CD4-positive, alpha-beta T cell (primary cell): ENCODE measurements at places on chromosomes 12 and 14.

DNA sequence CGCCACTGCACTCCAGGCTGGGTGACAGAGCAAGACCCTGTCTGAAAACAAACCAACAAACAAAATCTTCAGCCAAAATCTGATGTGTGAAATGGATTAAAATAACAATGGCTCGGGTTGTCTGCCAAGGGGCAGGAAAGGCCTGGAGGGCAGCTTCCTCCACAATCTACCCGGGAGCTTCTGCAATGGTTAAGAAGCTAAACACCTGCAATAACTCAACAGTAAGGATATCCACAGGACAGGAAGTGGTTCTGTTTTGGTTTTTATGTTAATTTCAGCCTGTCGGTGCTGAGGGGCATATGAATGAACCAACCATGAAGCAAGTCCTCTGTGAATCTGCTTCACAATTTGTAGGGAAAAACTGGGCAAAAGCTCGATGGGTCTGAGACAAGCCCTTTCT is 34.4 kb downstream of the RAD52 start:
- no peak for DNase-seq

GRCh38 chr12:82210882-82211281 is 147.3 kb downstream of the CCDC59 start:
- DNase-seq, result no peak

GRCh38 chr14:89849931-89850330 is 104.6 kb downstream of the EFCAB11 start:
- no peak for DNase-seq

- DNase-seq, result no peak
These were observed 48.4 kb downstream of the CSRP2 start for GRCh38 chr12:76830436-76830835.

DNA sequence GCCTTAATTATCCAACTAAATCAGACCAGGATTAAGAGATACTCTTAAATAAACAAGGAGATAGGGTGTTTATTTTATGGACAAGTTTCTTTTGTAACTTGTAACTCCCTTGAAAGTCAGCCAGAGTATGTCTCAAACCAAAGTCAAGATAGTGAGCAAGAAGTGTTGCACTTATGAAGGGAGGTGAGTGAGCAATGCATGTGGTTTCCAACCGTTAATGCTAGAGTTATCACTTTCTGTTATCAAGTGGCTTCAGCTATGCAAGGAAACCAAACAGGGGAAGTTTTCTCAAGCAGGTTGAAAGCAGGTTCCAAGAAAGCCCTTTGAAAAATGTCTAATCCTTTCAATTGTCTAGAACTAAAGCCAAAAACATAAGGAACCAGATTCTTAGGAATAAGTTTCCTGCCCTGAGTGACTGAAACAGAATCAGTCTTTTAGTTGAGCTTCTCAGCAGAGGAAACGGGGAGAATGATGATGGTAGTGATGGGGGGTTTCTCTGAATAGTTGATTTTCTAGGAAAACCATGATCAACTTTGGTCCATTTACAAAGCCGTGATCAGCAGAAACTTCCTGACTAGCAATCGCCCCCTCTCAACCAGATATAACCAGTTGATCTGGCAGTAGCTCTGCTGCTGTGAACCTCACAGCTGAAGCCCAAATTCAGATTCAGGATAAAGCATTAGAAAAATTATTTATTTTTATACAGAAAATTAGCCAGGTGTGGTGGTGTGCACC is 128.4 kb downstream of the DAD1 start:
- DNase-seq, result peak; percentile 7

GRCh38 chr12:120130011-120130410 is 13.5 kb upstream of the RAB35 start:
- DNase-seq, result no peak

- no peak for DNase-seq
These were observed 1145.7 kb downstream of the VRK1 start for GRCh38 chr14:97942921-97943320.

DNA sequence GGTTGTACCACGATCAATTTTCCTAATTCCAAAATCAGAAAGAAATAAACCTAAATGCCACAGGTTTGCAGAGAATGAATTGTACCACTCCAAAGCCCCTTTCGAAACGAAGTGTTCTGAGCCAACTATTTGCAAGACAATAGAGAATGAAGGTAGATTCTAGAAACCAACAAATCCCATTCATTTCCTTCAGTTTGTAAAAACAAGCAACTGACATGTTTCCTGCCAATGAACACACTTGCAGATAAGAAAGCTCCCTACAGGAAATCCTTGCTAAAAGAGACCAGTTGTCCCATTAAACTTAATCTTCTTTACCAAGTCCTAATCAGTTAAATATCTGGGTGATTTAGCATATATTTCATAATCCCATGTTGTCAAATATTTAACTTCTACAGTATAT is 198.4 kb upstream of the FOXN3 start:
- no peak for DNase-seq

- DNase-seq, result no peak
These were observed 78.0 kb upstream of the IFNG-AS1 start for GRCh38 chr12:67911275-67911600.

DNA sequence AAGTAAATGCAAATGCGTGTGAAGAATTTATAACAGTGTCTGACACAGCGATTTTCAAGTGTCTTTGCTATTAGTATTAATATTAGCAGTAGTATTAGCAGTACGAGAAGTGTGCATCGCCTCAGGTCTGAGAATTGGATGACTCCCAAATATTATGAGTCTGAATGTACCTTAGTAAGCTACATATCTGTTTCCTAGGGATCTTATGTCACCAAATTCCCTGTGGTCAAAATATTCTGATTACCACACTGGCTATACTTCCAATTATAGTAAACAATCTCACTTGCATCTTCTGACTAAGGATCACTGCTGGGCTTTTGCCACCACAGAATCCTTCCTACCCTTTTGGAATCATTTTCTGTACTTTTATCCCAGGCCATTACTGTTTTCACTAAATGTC is 396.0 kb upstream of the MIS18BP1 start:
- DNase-seq, result no peak

- no peak for DNase-seq
These were observed 182.2 kb upstream of the SFSWAP start for GRCh38 chr12:131528667-131529066.

- DNase-seq, result no peak
These were observed 48.7 kb upstream of the GNG2 start for GRCh38 chr14:51811706-51812105.

DNA sequence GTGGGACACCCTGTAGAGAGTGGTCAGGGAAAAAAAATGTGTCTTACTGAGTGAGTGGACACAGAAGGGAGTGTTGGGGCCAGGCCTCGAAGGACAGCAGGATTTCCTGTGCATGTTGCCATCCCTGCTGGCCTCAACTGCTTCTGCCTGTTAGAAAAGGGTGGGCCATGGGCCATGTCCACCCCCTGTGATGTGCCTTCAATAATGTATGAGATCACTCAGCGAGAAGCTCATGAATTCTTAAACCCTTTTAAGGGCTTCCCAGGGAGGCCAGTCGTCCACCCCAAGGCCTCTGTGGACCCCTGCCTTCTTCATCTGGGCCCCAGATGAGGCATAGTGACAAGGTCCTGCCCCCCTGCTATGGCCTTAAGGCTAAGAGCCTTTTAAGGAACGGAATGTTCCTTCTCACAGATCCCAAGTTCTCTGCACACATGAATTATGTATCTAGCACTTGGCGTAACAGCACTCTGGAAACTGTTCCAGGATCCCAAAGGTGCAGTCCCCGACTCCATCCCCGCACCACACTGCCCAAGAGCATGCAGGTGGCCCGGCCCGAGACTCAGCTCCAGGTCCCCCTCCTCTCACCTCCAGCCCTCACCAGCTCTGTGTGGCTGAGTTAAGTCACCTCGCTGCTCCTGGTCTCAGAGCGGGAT is 8.9 kb upstream of the C14orf132 start:
- DNase-seq, result no peak

DNA sequence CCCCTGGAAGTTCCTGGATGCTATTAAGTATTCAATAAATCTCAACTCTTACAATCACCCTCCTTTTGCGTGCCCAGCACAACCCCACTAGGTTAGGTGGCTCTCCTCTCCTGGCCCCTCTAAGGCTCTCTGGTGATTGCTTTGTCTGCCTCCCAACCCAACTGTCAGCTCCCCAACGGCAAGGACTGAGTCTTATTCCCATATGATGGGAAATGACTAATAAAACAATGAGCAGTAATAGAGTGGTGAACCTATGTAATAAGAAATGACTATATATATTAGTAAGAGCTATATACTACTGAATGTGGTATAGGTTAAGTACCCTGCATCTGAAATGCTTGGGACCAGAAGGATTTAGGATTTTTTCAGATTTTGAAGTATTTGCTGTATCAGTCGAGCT is 8.1 kb downstream of the APPL2 start:
- no peak for DNase-seq

DNA sequence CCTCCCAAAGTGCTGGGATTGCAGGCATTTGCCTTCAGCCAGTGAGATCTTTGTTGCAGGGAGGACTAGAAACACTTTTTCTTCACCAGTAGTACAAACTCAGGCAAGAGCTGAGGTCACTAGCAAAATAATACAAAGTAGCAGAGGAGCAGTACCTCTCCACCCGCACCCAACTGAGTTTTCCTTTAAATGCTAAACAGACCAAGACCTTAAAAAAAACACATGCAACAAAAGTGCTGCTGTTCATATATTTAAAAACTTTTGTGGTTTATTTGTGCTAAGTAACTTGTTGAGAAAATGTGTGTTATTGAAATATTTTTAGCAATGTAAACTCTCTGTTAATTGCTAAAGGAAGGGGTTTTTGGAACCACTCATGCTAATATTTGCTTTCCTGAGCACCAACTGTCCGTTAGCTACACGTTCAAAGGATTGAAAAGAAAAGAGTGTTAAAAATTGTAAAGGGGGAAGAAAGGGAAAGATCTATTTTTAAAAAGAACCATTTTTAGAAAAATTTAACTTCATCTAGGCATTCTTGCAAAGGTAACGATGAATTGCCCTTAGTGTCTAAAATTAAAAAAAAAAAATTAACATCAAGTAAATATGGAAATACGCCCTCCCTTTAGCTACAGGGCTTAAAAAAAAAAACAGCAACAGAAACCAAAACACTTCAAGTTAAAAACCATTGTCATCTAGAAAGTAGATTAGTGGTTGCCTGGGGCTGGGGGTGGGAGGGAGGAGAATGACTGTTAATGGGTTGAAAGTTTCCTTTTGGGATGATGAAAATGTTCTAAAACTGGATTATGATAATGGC is 114.0 kb upstream of the KRAS start:
- DNase-seq, result no peak
